ENCODE measurements at places on chromosomes 3 and 15.
A peak's percentile ranks its signal among the peaks of the same experiment; 100 is the strongest.

DNA sequence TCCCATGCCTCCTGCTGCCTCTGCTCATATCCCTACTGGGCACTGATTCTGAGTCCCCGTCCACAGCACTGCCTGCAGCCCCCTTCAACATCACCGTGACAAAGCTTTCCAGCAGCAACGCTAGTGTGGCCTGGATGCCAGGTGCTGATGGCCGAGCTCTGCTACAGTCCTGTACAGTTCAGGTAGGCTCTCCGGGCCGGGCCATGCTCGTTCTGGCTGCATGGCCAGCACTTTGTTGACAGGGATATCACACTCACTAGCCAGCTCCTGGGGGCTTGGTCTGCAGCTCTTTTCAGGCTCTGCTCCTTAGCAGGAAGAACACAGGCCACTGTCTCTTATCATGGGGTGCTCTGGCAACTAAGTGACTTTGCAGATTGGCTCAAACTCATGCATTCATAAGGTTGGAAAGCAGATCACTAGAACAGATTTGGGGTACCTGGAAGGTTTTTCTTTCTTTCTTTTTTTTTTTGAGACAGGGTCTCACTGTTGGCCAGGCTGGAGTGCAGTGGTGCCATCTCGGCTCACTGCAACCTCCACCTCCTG lies 6.0 kb downstream of the TYRO3 start:
- no peak for DNase-seq

DNA sequence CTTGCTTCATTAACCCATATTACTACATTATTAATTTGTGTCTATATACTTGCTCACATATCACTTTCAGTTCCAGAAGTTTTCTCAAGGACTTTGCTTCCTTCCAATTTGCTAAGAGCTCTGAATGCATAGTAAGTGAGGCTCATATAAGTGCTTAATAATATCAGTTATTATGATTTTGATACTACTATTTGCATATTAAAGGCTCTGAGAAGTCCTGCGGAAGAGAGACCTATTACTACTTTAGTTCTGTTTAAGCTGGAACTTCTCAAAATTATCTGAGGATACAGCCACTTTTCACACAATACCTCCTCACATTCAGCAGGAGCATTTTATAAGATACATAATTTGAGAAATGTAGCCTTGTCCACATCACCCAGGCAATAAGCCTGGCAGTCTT lies 81.6 kb downstream of the GJD2 start:
- DNase-seq, result no peak

GRCh38 chr3:148315756-148316155 lies 381.9 kb upstream of the AGTR1 start:
- DNase-seq, result no peak

GRCh38 chr15:38252481-38253350 lies at the start of gene SPRED1:
Gene SPRED1, plus strand, starts transcription at chr15:38252836. Its CDS starts 350 bp downstream, at chr15:38253186.
- peak; percentile 88 for DNase-seq

DNA sequence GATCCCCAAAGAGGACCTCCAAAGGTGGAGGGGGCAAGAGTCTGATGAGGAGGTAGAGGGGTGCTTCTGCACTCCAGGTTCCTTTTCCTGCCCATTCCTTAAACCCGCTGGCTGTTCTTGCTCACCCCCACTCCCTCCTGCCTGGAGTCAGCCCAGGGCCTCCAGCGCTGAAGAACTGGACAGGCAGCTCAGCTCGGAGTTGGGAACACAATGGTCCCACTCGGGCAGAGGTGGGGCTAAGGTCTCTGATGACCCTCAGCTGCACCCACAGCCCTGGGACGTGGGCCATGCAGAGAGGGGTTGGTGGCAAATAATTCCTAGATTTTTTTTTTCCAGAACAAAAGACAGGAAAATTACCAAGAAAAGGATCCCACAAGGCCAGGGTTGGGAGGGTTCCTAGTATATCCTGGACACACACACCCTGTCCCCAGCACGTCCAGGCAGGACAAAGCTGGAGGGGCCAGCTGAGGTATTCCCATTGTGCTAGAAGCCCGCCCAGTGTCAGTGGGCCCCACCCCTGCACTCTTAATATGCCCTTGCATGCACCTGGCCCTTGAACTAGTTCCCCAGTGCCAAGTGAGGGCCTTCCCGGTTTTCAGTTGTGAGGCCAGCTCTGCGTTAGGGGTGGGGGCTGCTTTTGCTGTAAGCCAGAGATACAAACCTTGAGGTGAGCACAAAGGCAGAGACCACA lies 22.1 kb upstream of the IP6K2 start:
- no peak for DNase-seq
